Activated CD4-positive, alpha-beta memory T cell treated with anti-CD3 and anti-CD28 coated beads, Interleukin-2, amount 10 ng/mL, durations not matched to agents 7 days and 5 days (primary cell): ENCODE measurements at places on chromosomes 12 and 14.
A peak's percentile ranks its signal among the peaks of the same experiment; 100 is the strongest.

DNA sequence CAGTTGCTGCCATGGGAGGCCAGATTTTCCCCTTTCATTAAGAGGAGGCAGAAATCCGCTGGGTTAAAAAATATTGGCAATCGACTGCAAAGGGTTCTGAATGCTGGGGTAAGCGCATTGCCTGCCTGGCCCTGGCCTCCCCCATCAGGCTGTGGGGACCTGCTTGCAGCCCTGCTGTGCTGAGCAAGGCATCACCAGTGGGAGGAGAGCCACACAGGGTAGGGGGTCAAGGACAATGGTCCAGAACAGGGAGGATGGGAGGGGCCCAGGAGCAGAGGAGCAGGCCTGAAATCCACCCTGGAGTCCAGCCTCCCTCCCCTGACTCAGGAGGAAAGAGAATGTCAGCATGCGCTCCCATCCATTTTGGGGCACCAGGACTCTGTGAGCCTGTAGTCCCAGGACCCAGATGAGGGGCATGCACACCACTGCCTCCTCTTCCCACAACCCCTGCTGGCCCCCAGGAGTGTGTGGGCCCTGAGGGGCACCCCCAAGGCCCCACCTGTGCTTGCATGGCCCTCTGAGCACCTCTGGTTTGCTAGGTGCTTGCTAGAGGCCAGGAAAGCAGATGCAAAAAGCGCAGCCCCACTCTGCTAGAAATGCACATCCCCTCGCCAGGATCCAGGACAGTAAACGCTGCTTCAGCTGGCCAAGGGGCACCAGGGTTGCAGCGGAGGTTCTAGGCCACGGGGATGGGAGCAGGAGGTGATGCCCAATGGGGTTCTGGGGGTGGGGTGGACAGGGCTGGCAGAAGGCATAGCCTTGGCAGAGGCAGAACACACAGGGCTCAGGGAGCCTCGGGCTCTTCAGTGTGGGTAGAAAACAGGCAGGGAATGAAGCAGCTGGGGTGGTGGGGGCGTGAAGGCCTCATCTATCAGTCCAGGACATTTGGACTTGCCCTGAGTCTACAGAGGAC, 14.6 kb downstream of the TESC start:
- no peak for DNase-seq

- no peak for DNase-seq
These were observed 200.9 kb downstream of the TMEM132C start for GRCh38 chr12:128467882-128468281.

- DNase-seq = no peak
These were observed 106.3 kb downstream of the ETNK1 start for GRCh38 chr12:22731236-22731635.

GRCh38 chr14:65949711-65950516, 536.3 kb upstream of the CCDC196 start:
- DNase-seq = peak; percentile 31

GRCh38 chr12:102690253-102690652, 209.9 kb upstream of the IGF1 start:
- no peak for DNase-seq

GRCh38 chr12:33349791-33350190, 89.8 kb downstream of the SYT10 start:
- no peak for DNase-seq

GRCh38 chr12:40827683-40828592, 135.7 kb downstream of the CNTN1 start:
- DNase-seq = no peak

DNA sequence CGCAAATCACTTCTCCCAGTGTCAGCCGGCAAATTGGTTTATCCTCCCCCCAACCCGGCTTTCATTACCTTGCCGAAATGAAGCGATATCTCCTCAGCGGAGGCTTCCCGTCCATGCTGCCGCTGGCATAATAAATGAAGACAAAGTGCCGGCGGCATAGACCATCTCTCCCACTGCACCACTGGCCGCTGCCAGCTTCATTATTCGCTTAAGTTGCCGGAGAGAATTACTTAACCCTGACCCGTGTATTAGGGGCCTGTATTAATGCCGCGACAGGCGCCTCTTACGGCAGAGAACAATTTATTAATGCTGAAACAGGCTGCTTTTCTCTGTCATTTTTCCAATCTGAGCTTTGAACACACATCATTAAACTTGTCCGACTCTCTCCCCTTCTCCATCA, 17.5 kb upstream of the GPATCH2L start:
- no peak for DNase-seq

DNA sequence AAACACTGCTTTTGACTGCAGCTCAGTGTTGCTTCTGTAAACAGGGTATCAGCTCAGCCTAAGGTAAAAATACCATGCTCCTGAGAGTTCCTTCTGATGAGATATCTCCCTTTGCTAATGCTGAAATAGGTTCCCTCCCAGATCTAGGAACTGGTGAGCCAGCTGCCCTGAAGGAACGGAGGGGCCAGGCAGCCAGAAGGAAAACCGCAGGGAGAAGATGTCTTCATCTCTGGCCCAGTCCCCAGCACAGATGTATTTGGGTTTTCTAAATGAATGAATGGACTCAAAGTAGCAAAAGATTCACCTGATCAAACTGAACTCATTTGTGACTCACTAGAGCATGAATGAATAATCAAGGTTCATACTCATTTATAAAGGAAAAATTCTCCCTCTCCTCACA, 247.8 kb downstream of the MSRB3 start:
- DNase-seq = no peak

GRCh38 chr12:21337453-21337852, 2.7 kb upstream of the SLCO1A2 start:
- no peak for DNase-seq
